Heart right ventricle (tissue), 16 donors: ENCODE measurements at places on chromosomes 6 and 20. TPM values are rescaled to one million over a fixed set of nuclear protein-coding genes. Genes with fewer than 3 reads are reported as not detected.
A peak's percentile ranks its signal among the peaks of the same experiment; 100 is the strongest.

PARD6B gene
- 3.2 TPM for total RNA-seq

- no peaks in the 10 kb centered on the region for H3K36me3 ChIP-seq
- H3K27ac ChIP-seq: no peak overlapping the region
- no peak overlapping the region for H3K4me3 ChIP-seq
- no peak for DNase-seq
These were observed 8.2 kb upstream of the CD93 start for GRCh38 chr20:23094213-23094896.

- H3K27me3 ChIP-seq: no peaks in the 10 kb centered on the region
- no peaks in the 10 kb centered on the region for H3K36me3 ChIP-seq
- no peak overlapping the region for H3K4me3 ChIP-seq
- peak; percentile 11 for DNase-seq
These were observed 25.6 kb upstream of the GABRR1 start for GRCh38 chr6:89242574-89243330.

DNA sequence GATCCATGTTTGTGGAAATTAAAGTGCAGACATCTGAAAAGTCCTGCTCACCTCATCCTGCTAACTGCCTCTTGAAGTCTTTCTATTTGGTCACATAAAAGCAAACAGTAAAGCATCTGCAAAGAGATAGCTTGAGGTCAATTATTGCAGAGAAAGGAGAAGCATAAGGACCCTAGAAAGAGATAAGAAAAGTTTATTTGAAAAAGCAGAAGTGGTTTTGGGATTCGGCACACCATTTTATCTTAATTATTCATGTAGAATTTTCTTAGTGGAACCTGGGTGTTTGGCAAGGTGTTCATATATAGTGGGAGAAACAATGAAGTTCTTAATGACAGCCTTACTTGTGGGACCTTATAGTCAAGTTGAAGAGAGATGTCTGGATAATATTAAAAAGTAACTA, 280.8 kb downstream of the CENPW start:
- no peak overlapping the region for H3K27ac ChIP-seq
- DNase-seq: no peak
- H3K4me1 ChIP-seq: no peaks in the 10 kb centered on the region
- no peaks in the 10 kb centered on the region for H3K27me3 ChIP-seq
- H3K36me3 ChIP-seq: no peaks in the 10 kb centered on the region

- DNase-seq: no peak
- no peak overlapping the region for H3K27ac ChIP-seq
- no peak overlapping the region for H3K4me3 ChIP-seq
- no peaks in the 10 kb centered on the region for H3K4me1 ChIP-seq
- no peaks in the 10 kb centered on the region for H3K27me3 ChIP-seq
- H3K36me3 ChIP-seq: no peaks in the 10 kb centered on the region
These were observed 395.9 kb downstream of the CDH26 start for GRCh38 chr20:60354024-60354580.

DNA sequence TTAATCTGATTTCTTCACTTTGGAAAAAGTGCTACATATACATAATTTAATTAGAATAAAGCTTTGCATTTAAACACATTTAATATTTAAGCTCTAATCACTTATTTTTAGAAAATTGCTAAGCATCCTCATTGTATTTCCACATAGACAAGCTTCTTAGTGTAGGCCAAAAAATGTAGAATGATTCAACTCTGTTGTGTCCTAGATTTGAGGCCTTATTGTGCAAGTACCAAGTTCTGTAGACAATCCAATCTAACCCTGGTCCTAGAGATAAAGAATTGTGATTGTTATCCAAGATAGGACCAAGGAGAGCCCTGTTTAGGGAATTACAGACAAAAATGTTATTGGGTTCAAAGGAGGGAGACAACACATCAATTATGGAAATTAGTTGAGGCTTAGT, 27.6 kb downstream of the MRAP2 start:
- H3K36me3 ChIP-seq: no peaks in the 10 kb centered on the region
- no peaks in the 10 kb centered on the region for H3K27me3 ChIP-seq
- DNase-seq: no peak
- H3K4me3 ChIP-seq: no peak overlapping the region

GRCh38 chr6:77136086-77136485, 327.2 kb downstream of the HTR1B start:
- H3K36me3 ChIP-seq: no peaks in the 10 kb centered on the region
- DNase-seq: no peak
- no peak overlapping the region for H3K27ac ChIP-seq
- no peaks in the 10 kb centered on the region for H3K4me1 ChIP-seq
